ENCODE measurements at places on chromosomes 16 and 17.

- DNase-seq = no peak
Measured at GRCh38 chr17:65191811-65192740, 54.9 kb downstream of the RGS9 start.

DNA sequence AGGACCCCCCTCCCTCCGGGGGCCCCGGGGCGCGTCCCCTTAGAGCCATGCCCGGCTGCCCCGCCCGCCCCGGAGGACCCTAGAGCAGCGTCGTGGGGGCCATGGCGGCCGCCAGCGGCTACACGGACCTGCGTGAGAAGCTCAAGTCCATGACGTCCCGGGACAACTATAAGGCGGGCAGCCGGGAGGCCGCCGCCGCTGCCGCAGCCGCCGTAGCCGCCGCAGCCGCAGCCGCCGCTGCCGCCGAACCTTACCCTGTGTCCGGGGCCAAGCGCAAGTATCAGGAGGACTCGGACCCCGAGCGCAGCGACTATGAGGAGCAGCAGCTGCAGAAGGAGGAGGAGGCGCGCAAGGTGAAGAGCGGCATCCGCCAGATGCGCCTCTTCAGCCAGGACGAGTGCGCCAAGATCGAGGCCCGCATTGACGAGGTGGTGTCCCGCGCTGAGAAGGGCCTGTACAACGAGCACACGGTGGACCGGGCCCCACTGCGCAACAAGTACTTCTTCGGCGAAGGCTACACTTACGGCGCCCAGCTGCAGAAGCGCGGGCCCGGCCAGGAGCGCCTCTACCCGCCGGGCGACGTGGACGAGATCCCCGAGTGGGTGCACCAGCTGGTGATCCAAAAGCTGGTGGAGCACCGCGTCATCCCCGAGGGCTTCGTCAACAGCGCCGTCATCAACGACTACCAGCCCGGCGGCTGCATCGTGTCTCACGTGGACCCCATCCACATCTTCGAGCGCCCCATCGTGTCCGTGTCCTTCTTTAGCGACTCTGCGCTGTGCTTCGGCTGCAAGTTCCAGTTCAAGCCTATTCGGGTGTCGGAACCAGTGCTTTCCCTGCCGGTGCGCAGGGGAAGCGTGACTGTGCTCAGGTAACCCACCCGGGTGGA, 759 bp downstream of the ALKBH5 start:
- peak; percentile 43 for DNase-seq

DNA sequence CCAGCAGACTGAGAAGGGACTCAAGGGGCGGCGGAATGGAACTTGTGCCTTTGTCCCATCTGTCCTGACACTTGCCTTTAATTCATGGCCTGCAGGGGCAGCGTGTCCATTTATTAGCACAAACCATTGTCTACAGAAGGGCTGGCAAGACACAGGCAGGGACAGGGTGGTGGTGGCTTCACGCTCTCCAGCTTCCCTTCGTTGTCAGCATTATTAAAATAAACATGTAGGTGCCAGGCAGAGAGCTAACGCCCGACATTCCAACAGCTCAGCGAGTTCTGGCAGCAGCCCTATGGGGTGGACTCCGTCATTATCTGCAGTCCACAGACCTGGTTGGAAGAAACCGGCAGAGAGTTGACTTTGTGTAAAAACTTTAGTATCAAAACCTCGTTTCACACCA, 16.3 kb downstream of the DNAI2 start:
- DNase-seq = no peak

- DNase-seq = no peak
Measured at GRCh38 chr16:49592546-49593423, 219.2 kb downstream of the C16orf78 start.

DNA sequence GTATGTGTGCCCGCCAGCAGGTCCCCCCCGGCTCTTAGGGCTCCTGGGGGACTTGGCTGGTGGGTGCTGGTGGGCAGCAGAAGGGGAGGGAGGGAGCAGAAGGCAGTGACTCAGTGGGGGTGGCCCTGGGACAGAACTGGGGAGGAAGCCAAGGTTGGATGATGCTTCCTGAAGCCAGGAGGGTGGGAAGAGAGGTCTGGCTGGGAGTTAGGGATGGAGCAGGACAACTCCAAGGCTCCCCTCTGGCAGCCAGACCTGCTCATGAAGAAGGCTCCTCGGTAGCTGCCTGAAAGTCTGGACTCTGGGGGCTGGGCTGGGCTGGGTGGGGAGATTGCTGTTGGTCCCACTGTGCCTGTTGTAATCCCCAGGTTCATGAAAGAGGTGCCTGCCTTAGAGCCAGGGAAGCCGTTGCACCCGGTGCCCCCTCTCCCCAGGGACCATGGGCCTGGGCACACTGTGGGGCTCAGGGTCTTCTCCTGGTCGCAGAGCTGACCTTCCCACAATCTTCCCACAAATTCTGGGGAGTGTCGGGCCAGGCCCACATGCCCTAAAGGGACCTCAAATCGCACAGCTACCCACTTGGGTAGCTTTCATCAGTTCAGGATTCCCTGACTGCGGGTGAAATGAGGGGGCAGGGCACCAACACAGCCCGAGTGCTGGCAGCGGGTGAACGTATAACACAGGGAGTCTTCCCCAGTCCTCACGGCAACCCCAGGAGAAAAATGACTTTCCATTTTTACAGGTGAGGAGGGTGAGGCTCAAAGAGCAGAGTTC, 1.1 kb upstream of the PLEKHG4 start:
- DNase-seq = no peak

GRCh38 chr17:38617967-38618760, 12.4 kb upstream of the SRCIN1 start:
- DNase-seq = no peak

DNA sequence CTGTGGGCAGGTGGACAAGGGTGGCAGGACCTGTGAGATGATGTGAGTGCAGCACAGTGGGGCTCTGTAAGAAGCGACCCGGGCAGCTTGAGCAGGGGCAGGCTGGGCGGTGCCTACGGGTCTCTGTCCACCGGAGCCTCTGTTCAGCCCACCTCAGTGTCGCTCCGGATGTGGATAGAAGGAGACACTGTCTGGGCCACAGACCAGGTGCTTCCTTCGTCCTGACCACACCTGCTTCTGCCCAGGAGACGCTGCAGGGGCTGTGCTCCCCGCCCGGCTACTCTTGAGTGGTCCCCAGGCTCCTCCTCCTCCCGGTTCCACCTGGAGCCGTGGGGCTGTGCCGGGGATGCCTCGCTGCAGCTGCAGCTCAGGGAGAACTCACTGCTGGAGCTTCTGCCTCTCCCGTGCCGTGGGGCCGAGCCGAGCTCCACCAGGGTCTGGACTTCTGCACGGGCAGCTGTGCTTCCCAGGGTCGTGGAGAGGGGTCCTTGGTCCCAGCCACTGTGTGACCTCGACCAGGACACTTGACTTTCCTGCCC, 21.5 kb downstream of the METRNL start:
- DNase-seq = no peak

DNA sequence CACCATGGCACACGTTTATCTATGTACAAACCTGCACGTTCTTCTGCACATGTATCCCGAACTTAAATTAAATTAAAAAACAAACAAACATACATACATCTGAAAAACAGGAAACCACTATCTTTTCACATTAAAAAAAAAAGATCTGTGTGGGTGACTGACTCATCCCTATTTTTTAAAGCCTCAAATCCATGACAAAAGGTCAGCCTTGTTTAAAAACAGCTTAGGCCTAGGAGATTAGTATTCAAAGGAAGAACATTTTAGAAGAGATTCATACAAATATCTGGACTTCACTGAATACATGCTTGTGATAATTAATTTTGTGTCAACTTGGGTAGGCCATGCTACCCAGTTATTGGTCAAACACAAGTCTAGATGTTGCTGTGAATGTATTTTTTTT, 4.7 kb upstream of the PRKAR1A start:
- no peak for DNase-seq

DNA sequence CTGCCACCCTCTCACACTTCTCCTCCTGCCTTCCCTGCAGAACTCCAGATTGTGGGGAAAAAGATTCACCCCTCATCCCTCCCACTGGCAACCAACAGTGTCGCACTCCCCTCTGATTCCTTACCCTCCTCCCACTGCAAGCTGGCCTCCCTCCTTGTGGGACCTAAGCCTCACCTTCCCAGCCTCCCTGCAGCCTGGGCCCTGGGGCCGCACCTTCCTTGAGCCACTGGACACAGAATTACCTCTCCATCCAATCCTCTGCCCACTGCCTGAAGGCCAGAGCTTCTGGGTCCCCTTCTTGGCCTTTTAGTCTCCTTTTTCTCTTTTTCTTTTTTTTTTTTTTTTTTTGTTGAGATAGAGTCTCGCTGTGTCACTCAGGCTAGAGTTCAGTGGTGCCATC, 33.9 kb downstream of the NGFR start:
- no peak for DNase-seq

DNA sequence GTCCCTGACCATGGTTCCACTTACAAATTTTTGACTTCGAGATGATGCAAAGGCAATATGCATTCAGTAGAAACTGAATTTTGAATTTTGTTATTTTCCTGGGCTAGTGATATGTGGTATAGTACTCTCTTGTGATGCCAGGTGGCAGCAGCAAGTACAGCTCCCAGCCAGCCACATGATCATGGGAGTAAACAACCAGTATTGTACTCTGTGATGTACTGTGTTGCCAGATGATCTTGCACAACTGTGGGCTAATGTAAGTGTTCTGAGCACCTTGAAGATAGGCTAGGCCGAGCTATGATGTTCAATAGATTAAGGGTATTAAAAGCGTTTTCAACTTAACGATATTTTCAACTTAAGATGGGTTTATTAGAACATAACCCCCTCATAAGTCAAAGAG, 250.8 kb downstream of the STX8 start:
- DNase-seq = no peak

DNA sequence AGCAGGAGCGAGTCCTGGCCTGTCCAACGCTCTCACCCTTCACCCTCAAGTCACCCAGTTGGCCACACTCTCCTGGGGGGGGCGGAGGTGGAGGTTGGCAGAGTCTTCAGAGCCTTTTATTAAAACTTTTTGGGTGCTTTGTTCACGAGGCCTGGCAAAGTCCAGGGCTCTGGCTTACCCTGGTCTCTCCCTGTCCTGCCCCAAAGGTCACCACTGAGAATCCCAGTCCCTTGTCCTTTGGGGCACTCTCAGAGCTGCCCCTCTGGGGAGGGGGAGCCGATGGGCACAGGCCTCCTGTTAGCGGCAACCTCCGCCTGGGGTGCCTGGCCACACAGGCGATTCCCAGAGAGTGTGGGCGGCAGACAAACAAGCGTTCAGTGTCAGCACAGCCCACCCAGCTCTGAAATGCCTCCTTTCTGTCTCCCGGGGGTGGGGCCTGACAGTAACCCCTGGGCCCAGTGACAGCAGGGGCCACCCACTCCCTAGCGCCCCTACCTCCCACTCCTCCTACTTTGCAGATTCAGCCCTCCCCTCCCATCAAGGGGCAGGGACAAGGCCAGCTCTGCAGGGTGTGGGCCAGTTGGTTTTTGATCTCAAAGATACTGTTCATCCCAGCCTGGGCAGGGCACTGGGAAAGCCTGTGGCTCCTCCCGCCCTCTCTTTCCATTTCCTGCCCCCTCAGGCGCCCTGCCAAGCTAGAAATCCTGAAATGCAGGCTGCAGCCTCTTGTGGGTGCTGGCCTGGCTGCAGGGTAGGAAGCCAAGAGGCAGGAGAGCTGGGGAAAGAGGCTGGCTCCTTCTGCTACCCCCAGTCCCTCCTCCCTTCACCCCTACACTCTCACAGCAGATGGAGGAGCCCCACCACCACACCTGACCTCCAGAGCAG, 36.6 kb upstream of the EMP2 start:
- DNase-seq = no peak

DNA sequence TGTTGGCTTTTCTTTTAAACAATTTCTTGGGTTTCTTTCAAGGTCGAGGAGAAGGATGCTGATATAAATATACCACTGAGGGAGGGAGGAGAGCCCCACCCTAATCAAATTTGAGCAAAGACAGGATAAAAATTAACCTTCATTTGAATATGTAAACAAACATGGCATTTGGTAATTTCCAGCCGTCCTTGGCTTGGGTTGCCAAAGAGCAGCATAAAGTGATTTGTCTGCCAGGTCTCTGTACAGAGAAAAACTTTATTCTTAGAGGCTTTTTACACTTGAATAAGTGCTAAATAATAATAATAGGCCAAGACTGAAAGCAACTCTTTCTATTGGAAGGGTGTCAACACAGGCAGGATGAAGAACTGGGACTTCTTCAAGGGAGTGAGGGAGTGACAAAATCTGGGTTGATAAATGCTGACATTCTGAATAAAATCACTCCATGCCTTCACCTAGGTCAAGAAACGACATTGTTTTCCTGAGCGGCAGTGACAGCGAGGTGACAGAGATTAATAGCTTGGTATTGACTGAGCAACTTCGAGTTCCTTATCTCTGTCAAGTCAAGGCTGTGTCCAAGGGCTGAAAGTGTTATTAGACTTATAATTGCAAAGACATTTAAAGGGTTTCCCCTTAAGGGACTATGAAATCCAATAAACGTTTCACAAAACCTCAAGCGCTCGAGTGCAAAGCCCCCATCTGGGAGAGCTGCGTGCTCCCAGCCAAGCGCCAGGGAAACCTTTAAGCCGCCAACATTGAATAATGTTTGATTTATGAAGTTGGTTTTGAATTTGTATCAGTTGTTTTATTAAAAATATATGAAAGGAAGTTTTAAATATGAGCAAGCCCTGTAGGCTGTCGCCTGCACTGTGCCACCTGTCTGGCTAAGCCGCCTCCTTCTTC, 269.5 kb upstream of the N4BP1 start:
- no peak for DNase-seq

DNA sequence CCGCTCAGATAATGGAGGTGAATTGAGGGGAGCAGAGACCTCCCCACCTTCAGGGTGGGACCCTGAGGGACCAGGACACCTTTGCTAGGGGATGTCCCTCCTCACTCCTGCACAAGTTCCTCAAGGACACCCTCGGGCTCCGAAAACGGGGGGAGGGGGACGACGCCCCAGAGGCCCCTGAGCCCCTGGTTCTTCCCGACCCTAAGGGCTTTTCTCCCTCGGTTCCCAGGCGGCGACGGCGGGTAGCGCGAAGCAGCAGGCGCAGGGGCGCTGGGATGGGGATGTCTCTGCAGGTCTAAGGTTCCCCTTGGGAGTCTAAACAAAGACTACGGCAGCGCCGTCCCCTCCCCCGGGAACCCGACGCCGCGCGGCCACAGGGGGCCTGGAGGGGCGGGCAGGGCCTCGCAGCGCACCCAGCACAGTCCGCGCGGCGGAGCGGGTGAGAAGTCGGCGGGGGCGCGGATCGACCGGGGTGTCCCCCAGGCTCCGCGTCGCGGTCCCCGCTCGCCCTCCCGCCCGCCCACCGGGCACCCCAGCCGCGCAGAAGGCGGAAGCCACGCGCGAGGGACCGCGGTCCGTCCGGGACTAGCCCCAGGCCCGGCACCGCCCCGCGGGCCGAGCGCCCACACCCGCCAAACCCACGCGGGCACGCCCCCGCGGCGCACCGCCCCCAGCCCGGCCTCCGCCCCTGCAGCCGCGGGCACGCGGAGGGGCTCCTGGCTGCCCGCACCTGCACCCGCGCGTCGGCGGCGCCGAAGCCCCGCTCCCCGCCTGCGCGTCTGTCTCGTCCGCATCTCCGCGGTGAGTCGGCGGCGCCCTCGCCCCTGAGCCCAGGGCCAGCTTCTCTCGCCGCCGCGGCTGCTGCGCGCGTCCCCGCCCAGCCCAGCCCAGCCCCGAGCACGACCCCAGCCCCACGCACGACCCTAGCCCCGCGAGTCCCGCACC, 36.7 kb upstream of the NDRG4 start:
- no peak for DNase-seq

- DNase-seq = no peak
Measured at GRCh38 chr17:43644081-43644480, 17.6 kb downstream of the MEOX1 start.
